ENCODE measurements at places on chromosomes 5 and 9.

GRCh38 chr9:89723469-89724100, 118.8 kb downstream of the GADD45G start:
- DNase-seq: no peak

GRCh38 chr9:124133727-124134126, 122.2 kb downstream of the LHX2 start:
- no peak for DNase-seq

- DNase-seq: no peak
Observed at GRCh38 chr9:75823151-75823550, 67.3 kb upstream of the PCSK5 start.

DNA sequence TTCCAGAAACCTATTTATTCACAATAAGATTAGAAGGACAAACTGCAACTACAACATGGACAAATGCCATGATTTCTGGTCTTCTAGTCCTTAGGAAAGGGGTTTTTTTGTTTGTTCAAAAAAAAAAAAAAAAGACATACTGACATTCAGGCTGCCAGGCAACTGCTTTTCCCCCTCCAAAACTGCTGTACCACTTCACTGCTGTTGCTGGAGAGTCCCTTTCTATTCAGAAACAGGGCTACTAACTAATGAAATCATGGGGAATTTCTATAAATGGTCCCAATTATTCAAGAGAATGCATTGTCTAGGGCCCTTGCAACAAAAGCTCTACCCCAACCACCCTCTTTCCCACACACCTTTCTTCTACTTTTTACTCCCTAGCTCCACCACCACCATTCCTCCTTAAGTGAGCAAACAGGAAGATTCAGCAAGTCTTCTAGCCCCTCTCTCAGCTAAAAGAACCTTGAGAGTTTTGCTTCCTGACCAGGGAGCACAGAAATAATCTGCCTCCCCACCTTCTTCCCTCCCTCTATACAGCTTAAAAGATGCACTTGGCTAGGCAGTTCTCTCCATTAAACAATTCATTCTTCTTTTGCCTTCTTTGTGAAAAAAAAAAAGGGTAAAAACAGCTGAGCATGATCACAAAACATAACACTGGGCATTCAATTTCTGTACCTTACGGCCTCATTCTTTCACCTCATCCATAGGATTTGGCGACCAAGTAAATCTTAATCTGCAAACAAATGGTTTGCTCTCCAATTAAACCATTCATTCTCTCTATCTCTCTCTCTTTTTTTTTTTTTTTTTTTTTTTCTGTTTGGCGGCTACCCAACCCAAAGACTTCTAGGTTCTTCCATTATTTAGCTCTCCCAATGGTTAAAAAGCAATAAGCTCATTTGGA, 13.8 kb downstream of the ZNF608 start:
- DNase-seq: no peak

DNA sequence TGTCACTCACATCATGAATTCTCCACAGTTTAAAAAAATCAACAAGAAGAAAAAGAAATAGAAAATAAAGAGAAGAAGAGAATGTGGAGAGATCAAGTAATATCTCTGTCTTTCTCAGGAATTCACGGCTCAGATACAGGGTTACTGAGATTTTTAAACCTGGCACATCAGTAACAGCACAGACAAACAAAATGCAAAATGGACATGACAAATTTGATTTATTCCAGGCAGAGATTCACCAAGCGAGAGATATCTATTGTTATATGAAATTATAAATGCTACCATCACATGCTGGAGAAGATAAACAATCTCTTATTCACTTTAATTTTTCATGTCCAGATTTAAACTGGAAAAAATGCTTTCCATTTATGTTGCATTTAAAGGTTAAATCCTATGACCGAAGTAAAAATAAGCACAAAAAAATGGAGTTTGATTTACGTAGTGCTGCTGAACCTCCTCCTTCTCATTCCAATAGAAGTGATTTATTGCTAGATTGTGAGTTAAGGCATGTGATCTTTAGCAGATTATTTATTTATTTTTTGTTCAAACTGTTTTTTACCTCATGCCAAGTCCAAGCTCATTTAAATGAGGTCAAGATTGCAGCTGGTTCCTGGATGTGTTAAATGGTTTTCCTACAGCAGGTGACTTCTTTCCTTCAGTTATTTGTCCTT, 926.4 kb downstream of the MAT2B start:
- DNase-seq: no peak

- DNase-seq: no peak
Observed at GRCh38 chr5:41371738-41372137, 138.7 kb downstream of the PLCXD3 start.

GRCh38 chr5:138949988-138950387, 74.9 kb upstream of the LRRTM2 start:
- DNase-seq: no peak

DNA sequence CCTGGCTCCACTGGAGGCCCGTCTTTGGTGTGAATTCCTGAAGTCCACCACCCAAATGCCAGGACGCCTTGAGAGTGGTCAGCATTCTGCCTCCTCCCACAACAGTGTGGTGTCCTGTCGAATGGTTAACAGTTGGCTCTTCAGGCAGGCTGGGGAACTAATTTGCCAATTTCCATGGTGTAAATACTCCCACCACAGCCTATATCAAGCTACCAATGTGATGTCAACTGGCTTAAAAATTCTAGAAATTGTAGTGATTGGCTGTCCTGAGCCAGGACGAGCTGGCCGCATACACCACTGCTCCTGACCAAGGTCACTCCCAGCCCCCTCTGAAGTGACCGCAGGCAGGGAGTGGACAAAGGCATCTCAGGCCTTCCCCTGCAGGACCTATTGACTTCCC, 11.1 kb downstream of the UNC5A start:
- no peak for DNase-seq
